NCI-H2029 treated with DMSO at 0.1 percent for 48 hours (cell line): ENCODE measurements at places on chromosomes 12 and 14.

- no peak for DNase-seq
Measured at GRCh38 chr12:67765776-67766766, 117.5 kb downstream of the DYRK2 start.

DNA sequence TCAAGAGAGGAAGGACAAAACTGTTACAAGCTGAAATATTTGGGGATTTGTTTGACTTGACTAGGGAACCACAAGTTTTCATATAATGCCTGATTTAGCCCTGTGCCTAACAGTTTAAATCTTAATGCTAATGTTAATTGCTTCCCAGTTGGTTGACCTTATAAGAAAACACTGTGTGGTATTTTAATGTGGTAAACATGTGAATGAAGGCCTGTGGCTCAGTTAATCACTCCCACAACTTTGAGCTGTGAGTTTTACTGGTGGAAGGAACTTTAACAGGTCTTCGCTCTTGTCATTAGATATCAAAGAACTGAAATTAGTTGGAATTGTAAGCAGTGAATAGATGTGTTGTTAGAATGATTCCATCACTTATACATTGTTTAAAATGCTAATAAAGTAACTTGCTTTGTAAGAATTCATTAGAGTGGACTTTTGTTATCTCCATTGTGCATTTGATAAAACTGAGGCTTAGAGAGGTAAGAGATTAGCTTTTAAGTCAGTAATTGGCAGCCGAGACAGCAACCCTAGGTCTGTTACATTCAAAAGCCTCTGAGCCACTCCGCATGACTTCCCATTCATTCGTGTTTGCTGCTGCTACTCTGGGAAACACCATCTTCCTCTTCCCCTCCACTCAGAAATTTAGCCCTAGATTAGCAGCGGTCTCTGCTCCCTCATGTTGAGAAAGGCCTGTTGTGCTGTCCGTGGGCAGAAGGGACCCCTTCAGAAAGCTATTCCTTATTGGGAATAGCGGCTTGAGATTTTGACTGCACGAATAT is 1.0 kb upstream of the TBK1 start:
- DNase-seq = no peak

GRCh38 chr12:7387289-7387688 is 56.7 kb downstream of the CD163L1 start:
- no peak for DNase-seq

DNA sequence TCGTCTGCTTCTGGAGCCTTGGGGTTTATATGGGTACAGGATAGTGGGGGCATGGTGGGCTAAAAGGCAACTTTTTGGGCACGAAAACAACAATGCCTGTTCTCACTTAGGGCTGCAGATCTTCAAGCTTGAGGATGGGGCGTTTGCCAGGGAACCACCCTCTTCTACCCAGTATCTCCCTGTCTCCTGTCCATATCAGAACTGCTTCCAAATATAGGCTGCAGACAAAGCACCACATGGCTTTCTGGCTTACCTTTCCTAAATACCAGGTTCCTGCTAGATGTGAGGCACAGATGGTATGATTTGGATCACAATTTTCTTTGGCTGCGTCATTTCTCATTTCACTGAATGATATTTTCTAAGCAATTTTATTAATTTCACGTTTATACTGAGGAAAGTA is 70.4 kb downstream of the CMAS start:
- DNase-seq = no peak

DNA sequence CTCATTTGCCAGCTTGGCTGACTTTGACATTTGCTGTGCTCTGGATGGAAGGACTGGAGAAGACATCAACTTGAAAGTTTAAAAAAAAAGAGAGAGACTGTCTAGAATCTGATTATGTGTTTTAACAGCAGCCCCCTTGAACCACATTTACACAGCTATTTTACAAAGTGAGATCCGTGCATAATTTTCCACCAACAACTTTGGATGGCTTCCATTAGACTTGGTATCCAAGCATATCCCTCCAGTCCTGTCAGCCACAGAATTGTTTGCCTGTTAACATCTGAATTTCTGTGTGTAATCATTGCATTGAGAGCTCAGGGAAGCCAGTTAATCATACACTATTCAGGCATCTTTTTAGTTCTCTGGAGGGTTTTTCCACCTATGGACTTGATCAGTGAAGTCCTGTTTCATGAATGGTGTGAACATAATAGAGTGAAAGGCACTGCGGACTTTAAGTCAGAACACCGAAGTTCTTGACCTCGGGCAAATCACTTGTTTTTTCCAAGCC is 93.7 kb downstream of the SAMD4A start:
- no peak for DNase-seq

GRCh38 chr12:69509904-69510827 is 40.0 kb downstream of the FRS2 start:
- DNase-seq = peak; percentile 48

GRCh38 chr14:95463171-95463901 is 53.1 kb downstream of the SYNE3 start:
- peak; percentile 67 for DNase-seq

DNA sequence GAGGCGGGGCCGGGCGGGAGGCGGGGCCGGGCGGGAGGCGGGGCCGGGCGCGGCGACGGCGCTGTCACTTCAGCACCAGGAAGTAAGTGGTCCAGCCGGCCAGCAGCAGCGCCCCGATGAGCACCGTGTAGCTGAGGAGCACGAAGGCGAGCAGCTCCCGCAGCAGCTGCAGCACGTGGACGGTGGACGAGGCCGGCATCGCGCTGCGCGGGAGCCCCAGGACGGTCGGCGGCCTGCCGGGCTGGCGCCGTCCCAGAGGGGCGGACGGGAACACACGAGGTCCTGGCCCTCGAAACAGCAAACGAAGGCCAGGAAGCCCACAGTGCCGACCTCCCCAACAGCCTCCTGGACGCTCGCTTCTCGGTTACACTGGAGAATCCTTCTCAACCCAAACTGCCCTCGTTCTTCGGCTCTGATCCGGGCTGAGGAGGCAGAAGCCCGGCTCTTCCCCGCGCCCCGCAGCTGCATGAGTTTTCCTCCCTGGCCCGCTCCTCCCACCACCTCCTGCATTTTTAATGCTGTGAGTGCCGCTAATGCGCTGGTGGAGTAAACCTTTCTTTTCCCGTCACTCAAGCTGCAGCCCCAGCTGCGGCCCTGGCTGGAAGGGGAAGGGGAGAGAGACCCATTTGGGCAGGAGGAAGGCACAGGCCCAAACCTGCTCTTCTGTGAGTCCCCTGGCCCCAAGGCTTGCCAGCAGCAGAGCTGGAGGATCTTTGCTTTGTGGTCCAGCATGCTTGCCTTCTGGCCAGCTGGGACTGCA is 694 bp upstream of the DIABLO start:
- no peak for DNase-seq

- DNase-seq = no peak
Measured at GRCh38 chr12:9911708-9912107, 20.5 kb downstream of the CLEC2A start.

DNA sequence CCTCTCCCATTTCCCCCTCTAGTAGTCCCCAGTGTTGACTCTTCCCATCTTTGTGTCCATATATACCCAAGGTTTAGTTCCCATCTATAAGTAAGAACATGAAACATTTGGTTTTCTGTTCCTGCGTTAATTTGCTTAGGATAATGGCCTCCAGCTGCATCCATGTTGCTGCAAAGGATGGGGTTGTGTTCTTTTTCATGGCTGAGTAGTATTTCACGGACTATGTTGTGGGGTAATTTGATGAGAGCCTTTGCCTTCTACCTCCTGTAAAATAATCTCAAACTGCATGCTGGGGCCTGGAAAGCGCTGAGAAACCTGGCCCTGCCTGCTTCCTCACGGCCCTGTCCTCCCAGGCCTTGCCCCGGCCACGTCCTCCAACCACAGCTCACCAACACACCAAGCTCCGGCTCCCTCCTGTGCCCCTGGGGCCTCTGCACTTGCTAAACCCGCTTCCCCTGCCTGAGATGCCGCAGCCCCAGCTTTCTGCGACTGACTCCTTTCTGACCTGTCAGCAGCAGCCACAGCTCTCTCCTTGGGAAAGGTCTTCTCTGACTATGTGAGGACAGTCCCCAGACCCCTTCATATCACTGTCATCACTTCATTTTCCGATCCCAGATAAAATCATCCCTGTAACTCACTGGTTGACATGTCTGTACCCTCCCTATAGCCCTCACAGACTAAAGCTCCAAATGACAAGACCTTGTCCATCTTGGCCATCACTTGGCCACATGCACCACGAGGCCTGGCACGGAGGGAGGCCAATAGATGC is 19.8 kb downstream of the ITPK1 start:
- DNase-seq = no peak

DNA sequence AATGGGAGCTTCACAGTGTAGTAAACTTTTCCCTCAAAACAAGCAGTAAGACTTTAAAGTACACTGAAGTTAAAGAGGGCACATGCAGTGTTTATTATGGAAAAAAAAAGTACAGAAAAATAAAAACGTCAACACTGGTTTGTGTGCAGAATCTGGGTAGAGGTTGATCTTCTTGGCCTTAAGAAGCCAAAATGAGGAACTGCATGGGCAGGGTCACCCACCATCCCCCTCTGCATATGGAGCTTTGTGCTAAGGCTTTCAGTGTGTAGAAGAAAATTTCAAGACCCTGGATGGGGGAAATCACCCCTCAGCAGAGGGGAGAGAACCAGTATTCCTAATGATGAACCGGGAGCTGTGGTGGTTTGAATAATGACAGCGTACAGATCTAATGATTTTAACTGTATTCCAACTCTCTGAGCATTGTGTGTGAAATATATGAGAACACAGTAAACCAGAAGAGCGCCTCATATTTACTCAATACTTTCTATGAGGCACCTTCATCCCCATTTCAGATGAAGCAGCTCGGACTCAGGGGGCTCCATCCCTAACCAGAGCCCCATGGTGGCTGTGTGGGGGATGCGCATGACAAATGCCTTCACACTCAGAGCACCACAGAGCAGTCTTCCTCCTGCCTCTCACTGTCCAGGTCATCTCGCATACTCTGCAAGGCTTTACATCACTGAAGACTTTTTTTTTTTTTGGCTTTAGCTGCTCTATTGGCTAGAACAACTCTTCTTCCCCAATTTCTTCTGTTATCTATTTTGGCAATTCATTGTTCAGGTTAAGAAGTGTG is 33.4 kb downstream of the ACADS start:
- no peak for DNase-seq

GRCh38 chr14:59944909-59945308 is 25.0 kb downstream of the LRRC9 start:
- no peak for DNase-seq

- peak; percentile 97 for DNase-seq
Measured at GRCh38 chr12:96263449-96263902, 69.3 kb downstream of the ELK3 start.

GRCh38 chr12:59491877-59492276 is 104.0 kb upstream of the SLC16A7 start:
- DNase-seq = no peak

DNA sequence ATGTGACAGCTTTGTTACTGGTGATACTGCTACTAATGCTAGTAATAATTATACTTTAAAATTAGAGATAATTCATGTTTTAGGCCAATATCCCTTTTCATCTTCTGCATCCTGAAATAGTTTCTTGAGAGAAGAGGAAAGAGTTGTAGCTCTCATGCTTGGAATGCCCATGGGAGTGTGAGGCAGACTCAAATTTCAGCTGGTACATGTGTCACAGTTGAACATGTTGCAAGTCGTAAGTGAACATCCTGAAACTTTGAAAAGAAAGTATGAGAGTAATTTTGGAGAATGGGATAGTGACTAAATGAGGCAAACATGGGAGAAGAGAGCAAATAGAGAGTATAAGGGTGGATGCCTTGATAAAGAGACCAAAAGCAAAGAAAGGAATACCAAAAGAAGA is 168.0 kb downstream of the TMTC3 start:
- DNase-seq = no peak

GRCh38 chr14:60242429-60242828 is 6.6 kb upstream of the PPM1A start:
- DNase-seq = no peak
